ENCODE measurements at places on chromosomes 5 and 9.

GRCh38 chr9:114898741-114899140 is 31.6 kb downstream of the TNFSF8 start:
- DNase-seq: no peak

DNA sequence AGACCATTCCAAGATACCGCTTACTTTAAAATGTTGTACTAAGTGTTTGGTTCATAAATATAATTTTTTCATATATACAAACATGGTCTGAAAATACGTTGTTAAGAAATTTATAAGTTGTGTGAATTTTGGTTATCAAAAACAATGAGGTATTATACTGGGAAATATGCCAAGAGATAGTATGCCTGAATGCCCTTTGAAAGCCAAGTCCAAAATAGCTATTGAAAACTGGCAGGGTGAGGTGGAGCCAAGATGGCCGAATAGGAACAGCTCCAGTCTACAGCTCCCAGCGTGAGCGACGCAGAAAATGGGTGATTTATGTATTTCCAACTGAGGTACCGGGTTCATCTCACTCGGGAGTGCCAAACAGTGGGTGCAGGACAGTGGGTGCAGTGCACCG is 533.5 kb downstream of the ZNF608 start:
- no peak for DNase-seq

DNA sequence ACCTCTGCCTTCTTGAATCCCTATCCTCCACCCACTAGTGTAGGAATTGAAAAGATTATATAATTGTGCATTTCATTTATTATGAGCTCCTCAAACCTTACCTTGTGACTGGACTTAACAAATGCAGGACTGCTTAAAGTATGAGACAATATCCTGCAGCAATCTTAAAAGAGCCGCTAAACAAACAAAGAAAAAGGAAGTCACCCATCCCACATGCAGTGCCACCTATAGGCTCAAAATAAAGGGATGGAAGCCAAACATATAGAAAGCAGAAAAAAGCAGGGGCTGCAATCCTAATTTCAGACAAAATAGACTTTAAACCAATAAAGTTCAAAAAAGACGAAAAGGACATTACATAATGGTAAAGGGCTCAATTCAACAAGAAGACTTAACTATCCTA is 8.7 kb downstream of the PCAT7 start:
- no peak for DNase-seq

DNA sequence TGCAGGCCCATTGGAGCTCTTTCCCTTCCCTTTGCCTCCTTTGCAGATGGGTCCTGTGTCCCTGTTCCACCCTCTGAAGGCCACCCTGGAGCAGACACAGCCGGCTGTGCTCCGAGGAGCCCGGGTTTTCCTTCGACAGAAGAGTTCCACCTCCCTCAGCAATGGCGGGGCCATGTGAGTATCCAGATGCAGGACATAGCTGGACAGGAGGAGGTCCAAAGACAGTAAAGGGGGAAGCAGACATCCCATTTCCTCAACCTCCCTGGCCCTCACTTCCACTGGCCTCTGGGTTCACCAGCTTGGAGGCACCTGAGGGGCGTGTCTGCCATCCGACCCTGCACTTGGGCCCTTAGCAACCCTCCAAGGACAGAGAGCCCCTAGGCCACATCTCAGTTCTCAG is 237.9 kb downstream of the CACNA1B start:
- DNase-seq: no peak

- no peak for DNase-seq
These were observed 82.1 kb upstream of the MOCS2 start for GRCh38 chr5:53191548-53192165.

- no peak for DNase-seq
These were observed 21.8 kb downstream of the MTMR12 start for GRCh38 chr5:32290922-32291321.

DNA sequence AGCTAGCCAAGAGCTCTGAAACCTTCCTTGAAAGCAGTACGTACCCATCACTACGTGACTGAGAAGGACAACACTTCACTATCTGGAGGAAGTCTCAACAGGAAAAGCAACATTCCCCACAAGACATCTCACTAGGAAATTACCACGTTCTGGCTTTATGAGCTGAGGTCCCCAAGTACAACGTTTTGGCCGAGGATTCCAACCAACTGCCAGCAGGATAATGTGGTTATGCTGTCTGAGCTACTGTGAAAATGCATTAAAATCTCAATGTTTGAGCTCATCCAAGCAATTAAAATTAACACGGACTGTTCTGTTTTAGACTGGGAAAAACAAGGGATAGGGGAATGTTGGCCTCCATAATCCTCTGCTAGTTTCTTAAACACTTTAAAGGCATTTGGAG is 16.4 kb downstream of the MED27 start:
- no peak for DNase-seq

DNA sequence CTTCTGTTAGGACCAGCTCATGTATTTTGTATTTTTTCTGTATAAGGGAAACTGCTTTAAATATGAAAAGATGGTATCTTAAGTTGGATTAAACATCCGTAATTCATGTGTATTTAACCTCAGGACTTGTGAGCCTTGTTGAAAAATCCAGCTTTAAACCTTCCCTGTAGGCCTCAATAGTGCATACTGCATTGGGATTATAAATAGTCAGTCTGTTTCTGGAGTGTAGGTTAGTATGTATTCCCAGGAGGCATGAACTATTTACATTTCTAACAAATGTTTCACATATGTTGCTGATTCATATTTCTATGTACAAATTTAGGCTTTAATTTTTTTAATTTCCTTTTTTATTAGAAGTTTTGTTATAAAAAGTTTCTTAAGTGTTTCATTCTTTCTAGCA is 137.9 kb upstream of the GRHPR start:
- DNase-seq: no peak

GRCh38 chr5:125011014-125011413 is 264.6 kb upstream of the ZNF608 start:
- DNase-seq: no peak

- DNase-seq: peak; percentile 39
These were observed 74.1 kb upstream of the PIK3R1 start for GRCh38 chr5:68141494-68141893.

DNA sequence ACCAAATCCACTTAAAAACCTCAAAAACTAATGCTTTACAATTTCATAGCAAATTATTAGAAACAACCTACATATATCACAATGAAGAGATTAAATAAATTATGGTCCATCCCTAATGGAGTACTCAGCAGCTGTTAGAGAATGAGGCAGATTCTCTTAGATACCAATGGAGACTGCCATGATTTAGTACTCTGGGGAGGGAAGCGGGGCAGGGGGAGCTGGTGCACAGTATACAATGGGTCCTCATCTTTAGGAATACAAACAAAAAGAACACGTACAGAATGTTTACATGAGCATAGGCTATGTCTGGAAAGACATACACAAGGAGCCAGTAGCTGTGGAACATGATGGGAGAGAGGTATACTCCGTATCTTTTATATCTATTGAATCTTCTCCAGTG is 2.0 kb downstream of the LIFR start:
- no peak for DNase-seq

DNA sequence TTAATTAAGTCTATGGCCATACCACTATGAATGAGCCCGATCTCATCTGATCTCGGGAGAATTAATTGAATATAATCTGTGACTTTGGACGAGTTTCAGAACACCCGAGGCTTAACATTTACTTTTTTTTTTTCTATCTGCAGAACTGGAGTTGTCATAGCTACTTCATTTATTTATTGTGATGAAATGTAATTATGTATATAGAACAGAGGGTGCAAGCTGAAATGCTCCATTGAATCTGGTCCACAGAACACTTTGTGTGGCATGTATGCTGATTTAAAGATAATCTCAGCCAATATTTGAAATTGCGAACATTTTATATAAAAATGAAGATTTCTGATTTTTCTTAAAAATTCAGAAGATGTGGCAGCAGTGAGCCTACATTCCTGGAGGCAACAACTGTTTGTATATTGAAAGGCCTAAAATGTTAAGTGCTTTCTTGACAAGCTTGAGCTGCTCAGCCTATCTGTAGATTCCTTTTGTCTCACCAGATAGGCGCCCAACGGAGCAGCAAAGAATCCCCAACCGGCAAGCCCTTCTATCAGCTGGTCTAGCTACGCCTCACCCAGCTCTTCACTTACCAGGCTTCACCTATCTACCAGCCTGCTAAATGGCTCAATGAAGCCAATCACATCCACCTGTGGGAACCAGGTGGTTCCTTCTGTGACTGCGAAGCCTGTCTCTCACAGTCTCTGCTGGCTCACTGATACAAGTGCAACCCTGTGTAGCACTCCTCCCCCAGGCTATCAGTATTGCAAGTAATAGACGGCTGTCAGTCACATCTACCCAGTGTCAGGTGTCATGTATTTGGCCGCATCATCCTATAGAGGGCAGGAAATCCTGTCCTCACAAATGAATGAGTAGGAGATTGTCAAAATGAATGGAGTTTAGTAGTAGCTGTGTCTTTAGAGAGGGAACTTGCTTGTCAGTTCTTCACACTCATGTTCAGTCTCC is 170.6 kb upstream of the MRPS30 start:
- DNase-seq: no peak

DNA sequence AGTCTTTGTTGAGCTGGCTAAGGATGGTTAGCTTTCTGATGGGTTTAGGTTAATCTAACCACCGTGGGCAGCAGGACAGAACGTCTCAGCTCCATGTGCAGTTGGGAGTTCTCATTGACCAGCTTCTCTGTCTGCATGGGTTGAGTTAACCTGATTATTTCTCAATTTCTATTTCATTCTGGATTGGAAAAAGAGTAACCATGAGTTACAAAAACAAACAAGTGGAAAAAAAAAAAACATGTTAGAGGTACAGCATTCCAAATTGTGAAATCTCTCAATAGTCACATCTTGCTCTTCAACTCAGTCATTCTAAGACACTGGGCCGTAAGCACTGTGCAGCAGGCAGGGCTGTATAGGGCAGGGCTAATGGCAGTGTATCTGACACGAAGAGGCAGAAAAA is 343.7 kb upstream of the KLF4 start:
- no peak for DNase-seq

GRCh38 chr5:16489322-16489791 is 23.8 kb upstream of the ZNF622 start:
- peak; percentile 29 for DNase-seq

DNA sequence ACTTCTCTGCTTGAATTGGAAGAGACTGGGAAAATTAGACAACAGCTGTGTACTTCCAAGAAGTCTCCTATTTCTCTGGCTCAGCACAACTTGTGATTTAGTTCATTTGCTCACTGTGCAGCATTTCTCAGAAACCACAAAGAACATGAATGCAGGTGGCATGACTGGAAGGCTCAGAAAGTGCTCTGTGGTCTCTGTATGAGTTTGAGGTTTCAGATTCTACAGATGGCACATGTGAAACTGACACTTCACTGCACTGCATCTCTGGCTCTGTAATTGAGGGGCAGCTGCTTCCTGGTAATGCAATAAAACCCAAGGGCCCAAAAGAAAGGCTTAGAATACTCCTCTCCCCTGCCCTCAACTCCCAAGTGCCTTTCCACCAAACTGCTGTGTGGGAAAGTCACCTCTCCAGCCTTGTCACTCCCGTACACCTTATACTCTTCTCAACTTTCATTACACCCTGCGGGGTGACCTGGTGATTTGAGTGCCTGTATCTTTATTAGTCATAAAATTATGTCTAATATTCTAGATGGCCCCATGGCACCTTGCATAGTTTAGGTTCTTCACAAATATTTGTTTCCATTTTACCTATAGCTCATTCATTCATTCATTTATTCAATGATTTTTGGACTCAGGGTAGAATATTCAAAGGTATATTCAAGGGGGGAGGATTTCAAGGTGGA is 82.5 kb downstream of the ESM1 start:
- DNase-seq: no peak

DNA sequence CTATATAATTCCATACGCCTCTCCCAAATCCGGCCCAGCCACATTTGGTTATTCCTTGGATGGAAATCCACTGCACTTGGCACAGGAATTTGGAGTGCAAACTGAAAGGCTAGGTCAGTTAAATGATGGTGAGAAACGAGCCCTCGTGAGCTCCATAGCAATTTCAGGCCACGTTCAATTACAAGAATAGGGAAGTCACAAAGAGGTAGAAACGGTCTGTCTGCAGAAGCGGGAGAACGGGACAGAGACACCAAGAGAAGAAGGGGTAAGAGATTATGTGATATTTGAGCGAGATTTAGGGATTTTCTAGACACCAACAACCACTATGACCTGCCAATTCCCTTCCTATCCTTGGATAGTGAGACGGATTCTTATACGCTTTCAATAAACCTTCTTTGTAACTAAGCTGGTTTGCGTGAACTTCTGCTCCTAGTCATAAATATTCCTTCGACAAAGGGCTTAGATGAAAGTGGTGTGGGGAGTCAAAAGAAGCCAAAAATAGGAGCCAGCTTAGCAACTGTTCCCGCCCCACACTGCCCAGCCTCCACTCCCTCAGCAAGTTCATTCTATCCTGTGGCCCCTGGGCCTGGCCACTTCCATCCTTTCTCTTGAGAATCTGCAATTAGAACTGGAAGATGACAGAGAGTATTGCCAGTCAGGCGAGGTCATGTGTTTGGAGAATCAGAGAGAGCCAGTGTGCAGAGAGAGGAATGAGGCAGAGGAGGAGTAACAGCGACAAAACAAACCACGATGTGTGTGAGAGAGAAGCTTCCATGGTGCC is 118.4 kb downstream of the ZNF608 start:
- no peak for DNase-seq

DNA sequence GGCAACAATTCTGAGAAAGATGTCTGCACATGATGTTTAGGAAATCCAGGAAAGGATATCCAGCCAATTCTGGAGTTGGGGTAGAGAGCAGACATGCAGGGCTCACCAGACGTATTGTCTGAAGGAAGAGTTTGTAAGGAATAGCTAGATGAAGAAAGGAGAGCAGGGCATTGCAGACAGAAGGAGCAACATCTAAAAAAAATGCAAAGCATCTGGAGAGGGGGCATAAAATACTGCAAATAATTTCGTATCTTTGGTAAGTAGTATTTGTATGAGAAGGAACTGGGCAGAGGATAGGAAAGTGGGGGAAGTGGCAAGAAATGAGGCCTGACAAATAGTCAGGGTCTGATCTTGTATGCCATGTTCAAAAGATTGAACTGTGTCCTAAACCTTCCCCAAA is 74.8 kb downstream of the MACIR start:
- DNase-seq: no peak

- DNase-seq: no peak
These were observed 36.8 kb downstream of the HAPLN1 start for GRCh38 chr5:83683836-83684235.

- DNase-seq: no peak
These were observed 8.3 kb upstream of the MED7 start for GRCh38 chr5:157150995-157151394.

DNA sequence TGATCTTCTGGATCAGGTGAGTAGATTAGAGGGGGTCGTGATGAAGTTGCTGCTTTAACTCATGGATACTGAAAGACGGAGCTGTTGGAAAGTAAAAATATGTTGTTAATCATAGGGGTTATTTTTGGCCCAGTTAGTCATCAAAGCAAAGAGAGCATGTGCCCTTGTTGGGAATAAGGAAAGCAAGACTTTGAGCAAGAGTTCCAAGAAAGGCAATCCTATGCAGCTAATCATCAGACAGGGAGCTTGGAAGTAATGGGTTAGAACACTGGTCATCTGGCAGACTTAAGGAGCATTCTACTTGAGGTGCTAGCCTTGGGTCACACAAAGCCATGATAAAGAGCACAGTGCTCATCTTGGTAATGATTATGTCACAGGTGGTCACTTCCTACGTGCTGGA is 18.3 kb downstream of the ASPN start:
- DNase-seq: peak; percentile 69

Measured in amniotic stem cell (primary cell).